ENCODE measurements at places on chromosomes 7 and 10.

DNA sequence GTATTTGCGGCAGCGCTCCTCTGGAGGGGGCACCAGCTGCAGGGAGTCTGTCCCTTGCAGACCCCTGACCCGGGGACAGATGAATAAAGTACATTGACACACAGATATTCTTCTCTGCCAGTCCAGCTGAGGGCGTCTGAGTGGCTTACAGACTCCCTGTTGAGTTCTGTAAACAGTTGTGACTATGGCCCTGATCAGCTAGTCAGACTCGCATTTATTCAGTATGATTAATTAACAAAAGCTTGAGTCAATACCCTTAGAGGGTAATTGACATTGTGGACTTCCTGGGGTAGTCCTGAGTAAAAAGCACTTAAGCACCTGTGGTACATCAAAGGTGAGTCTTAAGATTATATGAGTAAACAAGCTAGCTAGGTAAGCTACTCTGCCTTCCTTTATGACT, 21.0 kb downstream of the ANKRD30A start:
- DNase-seq = no peak

DNA sequence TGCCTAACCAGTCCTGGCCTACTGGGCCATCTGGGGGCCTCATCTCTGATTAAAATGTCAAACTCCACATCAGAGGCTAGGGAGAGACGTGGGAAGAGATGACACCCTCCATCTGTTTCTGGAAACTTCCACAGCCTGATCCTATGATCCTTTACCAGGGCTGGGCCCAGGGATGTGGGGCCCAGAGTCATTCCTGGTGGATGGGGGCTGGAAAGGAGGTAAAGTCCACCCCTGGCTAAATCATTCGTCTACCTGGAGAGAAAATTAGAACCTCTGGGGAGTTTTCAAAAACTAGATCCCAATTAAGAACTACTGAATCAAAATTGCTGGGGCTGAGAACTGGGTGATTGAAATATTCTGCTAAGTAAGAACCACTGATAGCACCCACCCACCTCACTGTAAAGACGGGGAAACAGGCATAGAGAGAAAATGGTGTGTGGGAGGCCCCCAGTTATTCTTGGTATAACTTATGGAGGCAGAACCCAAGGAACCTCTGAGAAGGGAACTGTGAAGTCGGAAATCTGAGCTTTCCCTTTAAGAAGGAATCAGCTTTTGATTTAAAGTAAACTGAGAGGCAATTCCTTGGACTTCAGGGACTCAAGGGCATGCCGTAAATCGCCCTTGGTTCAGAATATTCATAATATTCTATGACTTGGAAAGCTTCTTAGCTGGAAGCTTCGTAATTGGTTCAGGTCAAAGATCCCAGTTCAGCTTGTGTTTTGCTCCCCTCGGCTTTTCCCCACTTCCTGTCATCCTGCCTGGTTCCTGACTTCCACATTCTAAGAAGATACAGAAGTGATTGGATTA, 53.1 kb downstream of the PRKAG2 start:
- no peak for DNase-seq

GRCh38 chr10:96789571-96790108, 42.5 kb upstream of the LCOR start:
- no peak for DNase-seq

GRCh38 chr7:131546583-131547141, 9.8 kb downstream of the PODXL start:
- DNase-seq = no peak

DNA sequence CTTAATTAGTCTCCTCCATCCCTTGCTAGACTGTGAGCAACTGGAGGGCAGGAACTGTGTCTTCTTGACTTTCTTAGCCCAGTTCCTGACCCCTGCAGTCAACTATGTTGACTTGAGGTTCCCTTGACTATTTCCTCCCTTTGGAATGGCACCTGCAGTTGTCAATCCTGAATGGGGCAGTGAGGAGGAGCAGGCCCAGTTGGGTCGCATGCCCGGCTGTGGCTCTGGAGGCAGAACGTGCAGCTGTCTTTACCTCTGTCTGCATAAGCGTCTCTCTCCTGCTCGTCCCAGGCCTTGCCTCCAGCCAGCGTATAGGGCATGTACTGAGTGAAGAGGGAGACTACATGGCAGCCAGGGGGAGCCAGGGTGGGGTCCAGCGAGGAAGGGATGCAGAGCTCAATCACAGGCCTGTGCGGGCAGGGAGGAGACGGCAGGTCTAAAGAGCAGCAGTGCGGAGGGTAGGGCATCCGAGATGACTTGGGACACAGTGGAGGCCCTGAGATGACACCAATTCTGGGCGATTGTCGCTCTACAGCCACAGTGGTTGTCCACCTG, 26.8 kb downstream of the PYROXD2 start:
- DNase-seq = no peak

DNA sequence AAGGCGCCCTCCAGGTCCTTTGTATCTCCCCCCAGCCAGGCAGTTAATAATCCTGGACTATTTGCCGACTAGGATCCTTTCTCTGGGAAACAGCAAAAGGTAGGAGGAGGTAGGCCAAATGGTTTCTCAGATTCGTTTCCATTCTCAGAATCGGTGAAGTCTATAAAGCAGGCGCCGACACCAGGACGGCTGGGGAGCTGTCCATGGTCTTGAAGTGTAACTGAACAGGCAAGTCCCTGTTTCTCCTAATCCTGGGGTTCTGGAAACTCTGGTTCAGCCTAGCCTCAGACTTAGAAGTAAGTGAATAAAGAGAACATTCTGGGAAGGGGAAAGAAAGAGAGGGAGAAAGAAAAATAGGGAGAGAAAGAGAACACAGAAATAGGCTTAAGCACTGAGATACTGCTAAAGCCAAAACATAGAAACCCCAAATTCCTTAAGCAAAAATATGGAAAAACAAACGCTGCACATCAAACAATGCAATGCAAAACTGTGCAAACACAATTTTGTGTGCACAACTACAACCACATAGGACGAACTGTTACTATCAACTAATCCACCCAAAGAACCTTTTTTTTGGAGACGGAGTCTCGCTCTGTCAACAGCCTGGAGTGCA, 11.1 kb upstream of the INA start:
- no peak for DNase-seq

- no peak for DNase-seq
These were observed 11.7 kb upstream of the EDRF1 start for GRCh38 chr10:125707541-125708468.

- DNase-seq = no peak
These were observed 97.9 kb downstream of the WDR11 start for GRCh38 chr10:120948889-120949608.

GRCh38 chr7:50262916-50263690, 41.4 kb upstream of the IKZF1 start:
- no peak for DNase-seq

GRCh38 chr7:129665013-129665401, 53.5 kb downstream of the NRF1 start:
- no peak for DNase-seq
